ENCODE measurements at places on chromosomes 3 and 15.

DNA sequence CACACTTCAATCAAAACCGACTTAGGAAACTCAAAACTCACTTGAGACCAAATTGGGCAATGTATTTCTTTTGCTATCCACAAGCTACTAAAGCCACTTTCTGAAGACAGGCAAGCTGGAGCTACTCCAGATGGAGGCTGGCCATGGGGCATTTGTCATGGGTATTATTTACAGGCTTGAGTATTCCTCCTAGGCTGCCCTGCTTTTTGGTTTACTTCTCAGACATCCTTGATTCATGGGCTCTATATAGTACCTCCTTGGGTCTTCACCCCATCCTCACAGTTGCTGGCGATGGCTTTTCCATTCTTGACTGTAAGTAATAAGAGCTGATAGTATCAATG lies 18.6 kb upstream of the SYNM start:
- DNase-seq = no peak

- DNase-seq = no peak
Observed at GRCh38 chr15:90483637-90484036, 46.1 kb upstream of the CRTC3 start.

DNA sequence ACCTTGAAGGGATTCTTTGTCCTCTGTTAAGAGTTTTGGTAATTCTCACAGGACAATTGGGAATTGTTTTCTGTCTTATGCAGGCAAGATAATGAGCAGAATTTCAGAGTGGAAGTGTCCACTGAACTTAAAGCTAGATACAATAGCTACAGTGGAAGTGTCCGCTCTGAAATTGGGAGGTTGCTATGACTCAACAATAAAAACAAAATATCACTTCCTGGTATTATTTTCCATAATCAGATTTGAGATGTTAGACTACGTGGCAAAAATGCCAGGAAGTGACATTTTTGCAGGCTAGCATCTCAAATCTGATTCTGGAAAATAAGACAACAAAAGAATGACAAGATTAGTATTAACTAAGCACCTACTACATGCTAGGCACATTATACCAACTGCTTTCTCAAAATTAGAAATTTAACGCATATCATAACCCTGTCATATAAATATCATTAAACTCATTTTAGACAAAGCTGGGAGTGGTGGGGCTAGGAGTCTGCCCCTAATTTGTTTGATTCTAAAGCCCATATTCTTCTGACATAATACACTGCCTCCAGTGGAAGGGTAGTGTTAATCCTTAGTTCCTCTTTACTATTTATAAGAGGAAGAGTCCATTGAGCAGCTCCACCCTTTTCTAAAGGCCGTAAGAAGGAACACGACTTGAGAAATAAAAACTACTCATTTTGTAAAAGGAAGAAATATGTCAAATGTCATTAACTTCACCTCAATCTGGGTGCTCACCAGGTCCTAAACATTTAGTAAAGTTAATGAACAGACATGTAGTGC lies 266.9 kb upstream of the STT3B start:
- DNase-seq = no peak

DNA sequence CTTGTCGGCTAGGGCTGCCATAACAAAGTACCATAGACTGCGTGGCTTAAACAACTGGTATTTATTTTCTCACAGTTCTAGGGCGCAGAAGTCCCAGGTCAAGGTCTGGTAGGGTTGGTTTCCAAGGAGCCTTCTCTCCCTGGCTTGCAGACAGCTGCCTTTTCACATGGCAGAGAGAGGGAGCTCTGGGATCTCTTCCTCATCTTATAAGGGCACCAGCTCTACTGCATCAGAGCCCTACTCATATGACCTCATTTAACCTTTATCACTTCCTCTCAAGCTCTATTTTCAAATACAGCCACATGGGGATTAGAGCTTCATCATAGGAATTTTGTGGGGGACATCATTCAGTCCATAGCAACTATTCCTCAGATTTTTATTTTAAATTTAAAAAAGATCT lies 17.6 kb upstream of the PAQR9 start:
- no peak for DNase-seq

DNA sequence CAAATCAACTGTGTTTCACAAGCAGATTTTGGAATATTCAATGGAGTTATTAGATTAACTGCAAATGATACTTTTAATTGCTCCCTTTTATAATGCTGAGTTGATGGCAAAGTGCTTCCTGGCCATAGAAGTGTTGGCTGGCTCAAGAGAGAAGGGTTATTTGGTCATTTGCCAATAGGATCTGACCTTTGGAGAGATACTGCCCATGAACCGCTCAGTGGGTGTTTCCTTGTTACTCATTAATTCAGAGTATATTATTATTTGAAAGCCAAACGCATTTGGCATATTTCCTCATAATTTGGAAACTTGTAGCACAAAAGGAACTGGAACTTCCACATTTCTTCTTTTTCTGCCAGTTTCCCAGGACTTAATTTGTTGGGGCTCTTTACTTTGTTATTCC lies 234.7 kb downstream of the CDIN1 start:
- no peak for DNase-seq

- no peak for DNase-seq
Observed at GRCh38 chr15:100602823-100603393, 519 bp downstream of the ASB7 start.

- DNase-seq = no peak
Observed at GRCh38 chr3:128709506-128710210, 16.3 kb upstream of the RAB7A start.

DNA sequence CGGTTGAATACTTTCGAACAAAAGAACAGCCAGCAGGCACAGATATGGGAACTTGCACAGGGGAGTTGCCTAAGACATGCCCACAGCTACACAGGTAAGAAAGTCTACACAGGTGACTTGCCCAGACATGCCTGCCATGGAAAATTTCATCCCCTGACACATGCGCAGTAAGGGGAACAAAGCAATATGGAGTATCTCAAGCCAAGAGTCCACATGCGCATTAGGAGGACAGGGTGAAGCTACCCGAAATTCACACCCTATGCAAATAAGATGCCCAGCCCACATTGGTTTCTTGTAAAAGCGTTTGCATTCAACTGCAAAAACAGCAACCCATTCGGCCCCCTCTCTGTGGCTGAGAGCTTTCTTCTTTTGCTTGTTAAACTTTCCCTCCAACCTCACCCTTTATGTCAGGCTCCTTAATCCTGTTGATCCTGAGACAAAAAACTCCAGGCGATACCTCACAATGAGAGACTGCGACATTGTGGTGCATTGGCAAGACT lies 49.3 kb upstream of the TRPM1 start:
- no peak for DNase-seq

GRCh38 chr3:182259579-182259978 lies 533.7 kb upstream of the ATP11B start:
- no peak for DNase-seq

DNA sequence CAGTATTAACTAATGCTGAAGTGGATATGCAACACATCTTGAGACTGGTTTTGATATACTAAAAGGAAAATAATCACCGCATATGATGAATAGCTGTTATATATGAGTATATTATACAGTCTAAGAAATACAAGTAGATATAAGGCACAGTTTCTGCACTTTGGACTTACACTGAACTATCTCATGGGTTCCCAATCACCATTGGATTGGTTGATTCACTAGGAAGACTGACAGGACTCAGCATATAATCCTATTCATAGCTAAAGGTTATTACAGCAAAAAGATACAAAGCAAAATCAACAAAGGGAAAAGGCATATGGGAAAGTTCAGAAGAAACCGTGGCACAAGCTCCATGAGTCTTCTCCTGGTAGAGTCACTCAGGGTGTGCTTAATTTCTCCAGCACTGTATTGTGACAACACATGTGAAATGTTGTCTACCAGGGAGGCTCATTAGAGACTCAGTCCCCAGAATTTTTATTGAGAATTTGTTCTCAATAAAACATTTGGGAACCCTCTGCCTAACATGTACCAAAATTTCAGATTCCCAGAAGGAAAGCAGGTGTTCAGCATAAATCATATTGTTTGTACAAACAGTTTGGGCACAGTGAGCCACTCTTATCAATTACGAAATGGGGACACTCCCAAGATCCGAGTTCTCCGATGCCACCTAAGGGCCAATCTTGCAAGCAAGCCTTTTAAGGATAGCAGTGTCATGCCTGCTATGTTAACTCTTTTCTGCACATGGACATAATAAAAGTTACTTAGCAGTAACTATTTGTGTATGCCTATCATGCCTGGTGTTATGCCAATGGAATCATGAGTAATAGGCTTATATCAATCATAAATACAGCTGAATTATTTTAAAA lies 26.8 kb downstream of the CMC1 start:
- DNase-seq = no peak

DNA sequence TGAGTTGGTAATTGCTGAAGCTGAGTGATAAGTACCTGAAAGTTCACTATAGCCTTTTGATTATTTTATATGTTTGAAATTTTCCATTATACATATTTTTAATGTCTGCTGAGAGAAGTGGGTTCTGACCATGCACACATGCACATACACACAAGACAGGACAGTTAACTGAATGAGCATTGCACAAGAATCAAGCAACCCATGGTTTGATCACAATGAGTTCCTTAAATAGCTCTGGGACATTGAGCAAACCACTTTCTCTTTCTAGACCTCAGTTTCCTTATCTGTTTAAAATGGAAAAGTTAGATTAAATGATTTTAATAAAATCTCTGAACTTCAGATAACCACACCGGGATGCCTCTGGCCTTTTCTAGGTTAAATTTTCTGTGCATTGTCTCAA lies 26.7 kb downstream of the SNTN start:
- no peak for DNase-seq

Data from naive thymus-derived CD4-positive, alpha-beta T cell (primary cell).